ENCODE measurements at places on chromosomes 1 and 21. TPM values are rescaled to one million over a fixed set of nuclear protein-coding genes. Genes with fewer than 3 reads are reported as not detected.

The AIM2 gene
- polyA plus RNA-seq, result 0.40 TPM

The UBXN10 gene
- 0.08 TPM for polyA plus RNA-seq

The SPATA21 gene
- 0.30 TPM for polyA plus RNA-seq

The OR2L3 gene
- not detected for polyA plus RNA-seq

The MAP1LC3C gene
- 25.8 TPM for polyA plus RNA-seq

The TP73 gene
- polyA plus RNA-seq, result 2.1 TPM

Data from hindlimb muscle (tissue), 1 donor.